ENCODE measurements at places on chromosomes 7 and 10.

GRCh38 chr10:48463318-48464003, 141.4 kb downstream of the ARHGAP22 start:
- no peak for DNase-seq

GRCh38 chr7:85454904-85455303, 268.0 kb upstream of the SEMA3D start:
- no peak for DNase-seq

DNA sequence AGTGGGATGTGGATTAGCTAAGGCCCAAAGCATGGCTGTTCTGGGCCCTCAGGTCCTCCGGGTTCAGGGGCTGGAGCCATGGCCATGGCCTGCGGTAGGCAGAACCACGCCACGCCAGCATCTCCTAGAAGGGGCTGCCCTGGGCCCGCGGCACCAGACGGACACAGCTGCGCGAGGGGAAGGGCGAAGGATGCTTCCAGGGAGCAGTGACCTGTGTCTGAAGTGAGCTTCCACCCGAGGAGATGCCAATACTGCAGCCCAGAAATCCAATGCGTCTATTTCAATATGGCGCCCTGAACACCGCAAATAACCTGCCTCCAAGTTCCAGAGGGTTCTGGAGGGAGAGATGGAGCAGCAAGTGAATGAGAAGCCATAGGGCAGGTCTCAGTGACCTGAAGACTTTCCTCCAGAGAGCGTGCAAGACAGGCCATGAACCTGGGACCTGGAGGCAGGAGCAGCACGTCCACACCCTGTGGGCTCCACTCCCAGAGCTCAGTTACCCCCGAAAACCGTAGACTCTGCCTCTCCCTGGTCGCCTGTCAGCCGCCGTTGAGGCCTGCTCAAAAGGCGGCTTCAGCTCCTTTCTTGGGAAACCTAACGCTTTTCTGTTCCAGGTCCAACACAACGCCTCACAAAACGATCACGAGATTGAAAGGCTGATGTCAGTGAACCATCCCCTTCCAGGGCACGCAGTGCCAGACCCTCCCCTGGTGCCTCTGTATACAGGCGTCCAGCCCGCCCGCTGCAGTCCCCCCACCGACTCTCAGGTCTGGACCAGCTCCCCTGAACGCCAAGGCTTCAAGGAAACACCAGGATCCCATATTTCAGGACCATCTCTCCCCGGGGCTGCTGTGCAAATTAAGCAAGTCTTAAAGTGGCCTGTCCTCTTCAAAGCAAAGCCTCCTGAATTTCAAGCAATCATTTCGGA, 37.4 kb downstream of the AMZ1 start:
- no peak for DNase-seq

DNA sequence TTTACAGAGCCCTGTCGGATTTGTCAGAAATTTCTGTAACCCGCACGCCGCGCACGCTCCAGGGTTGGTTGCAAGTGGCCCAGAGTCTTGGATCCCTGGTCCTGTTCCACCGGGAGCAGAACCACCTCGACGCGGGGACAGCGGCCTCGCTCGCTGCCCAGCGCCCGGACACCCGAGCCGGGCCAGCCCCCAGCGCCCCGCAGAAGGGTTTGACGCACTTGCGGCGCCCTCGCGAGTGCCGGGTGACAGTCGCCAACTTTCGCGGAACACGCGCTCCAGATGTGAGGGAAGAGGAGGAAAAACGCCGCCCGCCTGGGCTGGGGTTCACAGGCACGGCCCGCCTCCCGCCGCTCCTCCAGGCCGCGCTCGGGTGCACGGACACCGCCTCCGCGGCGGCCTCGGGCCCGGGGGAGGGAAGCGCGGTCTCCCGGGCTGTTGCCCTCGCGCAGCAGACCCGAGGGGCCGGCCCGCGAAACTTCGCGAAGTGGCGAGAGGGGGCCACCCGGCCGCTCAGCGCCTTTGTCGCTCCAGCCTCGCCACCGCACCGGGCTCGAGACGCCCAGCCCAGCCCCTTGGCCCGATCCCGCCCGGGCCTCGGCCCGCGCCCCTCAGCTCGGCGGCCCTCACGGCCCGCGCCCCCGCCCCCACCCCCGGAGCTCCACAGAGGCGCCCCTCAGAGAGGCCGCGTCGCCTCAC, 514 bp downstream of the RNF216 start:
- DNase-seq, result no peak

GRCh38 chr7:128810473-128810872, 18.7 kb downstream of the CCDC136 start:
- DNase-seq, result no peak

DNA sequence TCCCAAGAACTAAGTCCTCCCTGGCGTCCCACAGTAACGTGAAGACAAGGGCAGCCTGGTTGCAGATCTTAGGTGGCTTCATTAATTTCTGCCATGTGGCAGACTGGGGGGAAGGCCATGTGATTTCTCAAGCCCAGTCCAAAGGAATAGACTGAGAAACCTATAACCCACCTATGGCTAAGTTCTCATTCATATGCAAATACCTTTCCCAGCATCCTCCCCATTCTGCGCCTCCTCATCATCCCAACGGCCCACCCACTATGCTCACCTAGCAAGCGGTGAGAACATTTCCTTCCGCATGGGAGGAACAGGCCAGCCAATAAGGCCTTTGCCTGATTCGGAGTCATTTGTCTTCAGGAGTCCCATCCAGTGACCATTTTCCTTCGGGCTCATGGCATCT, 8.2 kb upstream of the CLEC2L start:
- DNase-seq, result no peak

- no peak for DNase-seq
These were observed 205.4 kb upstream of the C7orf33 start for GRCh38 chr7:148385009-148385682.

DNA sequence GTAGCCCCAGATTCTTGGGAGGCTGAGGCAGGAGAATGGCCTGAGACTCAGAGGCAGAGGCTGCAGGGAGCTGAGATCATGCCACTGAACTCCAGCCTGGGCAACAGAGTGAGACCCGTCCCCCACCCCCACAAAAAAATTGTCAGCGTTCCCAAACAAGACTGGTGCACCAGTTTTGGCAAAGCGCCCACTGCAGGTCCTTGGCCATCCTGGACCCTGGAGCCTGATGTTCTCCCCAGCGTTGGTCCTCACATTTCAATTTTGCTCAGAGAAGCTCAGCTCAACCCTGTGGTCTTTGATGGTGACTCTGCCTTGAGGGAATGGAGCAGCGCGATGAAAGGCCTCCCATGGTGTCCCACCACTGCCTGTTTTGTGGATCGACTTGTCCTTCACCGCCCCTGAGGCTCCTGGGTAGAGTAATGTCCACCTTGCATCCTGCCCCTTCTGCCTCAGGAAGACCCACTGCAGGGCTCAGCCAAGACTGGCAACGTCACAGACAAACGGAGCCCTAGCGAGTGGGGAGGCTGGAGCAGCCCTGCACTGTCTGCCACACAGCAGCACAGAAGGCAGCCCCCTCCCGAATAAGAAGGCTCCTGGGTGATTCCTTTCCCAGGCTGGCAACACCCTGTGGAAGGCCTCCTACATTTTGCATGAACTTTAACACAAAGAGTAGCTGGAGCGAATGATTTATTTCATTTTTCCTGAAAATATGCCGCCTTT, 410.9 kb downstream of the TCERG1L start:
- DNase-seq, result no peak

GRCh38 chr7:101915000-101915399, 97.6 kb downstream of the CUX1 start:
- DNase-seq, result no peak

DNA sequence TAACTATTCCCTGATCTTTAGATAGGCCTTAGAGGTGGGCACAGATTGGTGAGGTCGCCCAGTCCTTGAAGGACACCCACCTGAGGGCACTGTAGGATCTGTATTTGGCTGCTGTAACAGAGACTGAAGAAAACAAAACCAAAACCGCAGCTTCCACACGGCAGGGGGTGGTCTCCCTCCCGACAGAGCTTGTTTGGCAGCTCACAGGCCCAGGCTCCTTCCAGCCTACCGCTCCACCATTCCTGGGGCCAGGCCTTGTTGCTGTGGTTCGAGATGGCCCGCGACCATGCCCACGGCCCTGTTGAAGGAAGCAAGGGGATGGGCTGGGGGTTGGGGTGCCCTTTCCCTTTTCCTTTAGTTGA, 30.4 kb downstream of the ZNF783 start:
- DNase-seq, result no peak

- peak; percentile 98 for DNase-seq
These were observed at the start of gene TMEM209 for GRCh38 chr7:130205084-130205947. TMEM209 (minus strand) TSS chr7:130205406; CDS start chr7:130205375, 31 bp downstream.

GRCh38 chr10:103140469-103140868, 52.6 kb downstream of the NT5C2 start:
- DNase-seq, result no peak

- no peak for DNase-seq
These were observed 23.2 kb downstream of the CYP26A1 start for GRCh38 chr10:93096901-93097300.

DNA sequence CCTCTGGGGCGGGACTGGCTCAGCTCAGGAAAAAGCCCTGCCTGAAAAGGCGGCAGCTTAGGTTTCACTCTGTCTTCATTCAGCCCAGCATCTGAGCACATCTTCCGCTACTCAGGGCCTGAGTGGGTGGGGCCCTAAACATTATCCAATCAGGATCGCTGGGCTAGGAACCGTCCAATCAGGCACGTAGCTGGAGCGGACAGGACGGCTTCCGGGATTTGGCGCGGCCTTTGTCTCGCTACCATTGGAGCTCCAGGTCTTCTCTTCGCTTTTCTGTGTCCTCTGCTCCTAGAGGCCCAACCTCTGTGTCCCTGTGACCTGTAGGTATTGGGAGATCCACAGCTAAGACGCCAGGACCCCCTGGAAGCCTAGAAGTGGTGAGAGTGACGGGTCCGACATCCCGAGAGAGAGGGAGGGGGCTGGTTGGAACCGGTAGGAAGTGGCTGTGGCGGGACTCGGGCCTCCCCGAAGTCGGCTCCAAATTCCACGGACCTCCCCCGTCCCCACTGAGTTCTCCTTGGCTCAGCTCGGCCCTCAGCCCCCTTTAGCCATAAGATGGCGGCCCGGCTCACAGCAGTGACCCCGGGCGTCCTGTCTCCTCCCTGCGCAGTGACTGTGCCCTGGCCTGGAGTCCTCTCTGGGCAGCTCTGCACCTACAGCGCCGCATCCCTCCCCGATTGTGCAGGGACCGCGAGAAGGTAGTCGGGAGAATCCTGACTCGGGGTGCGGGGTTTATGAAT, 99.1 kb downstream of the ZNF680 start:
- peak; percentile 68 for DNase-seq

GRCh38 chr7:95960706-95961244, 188.4 kb downstream of the DYNC1I1 start:
- DNase-seq, result no peak

- no peak for DNase-seq
These were observed 58.5 kb downstream of the PWWP2B start for GRCh38 chr10:132455441-132455971.

- DNase-seq, result no peak
These were observed 326.9 kb downstream of the KIF20B start for GRCh38 chr10:90028312-90028711.

DNA sequence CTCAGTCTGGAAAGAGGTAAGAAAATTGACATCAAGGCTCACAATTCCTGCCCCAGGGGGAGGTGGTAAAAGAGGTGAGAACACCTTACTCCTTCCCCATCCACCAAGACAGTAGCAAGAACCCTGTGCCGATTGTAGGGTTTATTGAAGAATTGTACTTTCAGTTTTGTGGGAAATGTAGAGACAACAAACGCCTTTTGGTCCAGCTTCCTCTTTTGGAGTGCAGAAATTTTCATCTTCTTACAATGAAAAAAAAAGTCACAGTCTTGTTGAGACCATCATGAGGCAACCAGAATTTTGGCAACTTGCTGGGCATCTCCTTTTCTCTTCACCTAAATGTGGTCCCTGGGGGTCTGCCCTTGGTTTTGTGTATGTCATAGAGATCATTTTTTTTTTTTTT, 217.7 kb downstream of the TMEM178B start:
- DNase-seq, result no peak

GRCh38 chr7:95389516-95389915, 6.7 kb downstream of the PON3 start:
- no peak for DNase-seq

- DNase-seq, result no peak
These were observed 37.7 kb downstream of the NAMPT start for GRCh38 chr7:106246902-106247711.

- DNase-seq, result peak; percentile 82
These were observed 96.4 kb upstream of the CACNA2D1 start for GRCh38 chr7:82539969-82540368.

DNA sequence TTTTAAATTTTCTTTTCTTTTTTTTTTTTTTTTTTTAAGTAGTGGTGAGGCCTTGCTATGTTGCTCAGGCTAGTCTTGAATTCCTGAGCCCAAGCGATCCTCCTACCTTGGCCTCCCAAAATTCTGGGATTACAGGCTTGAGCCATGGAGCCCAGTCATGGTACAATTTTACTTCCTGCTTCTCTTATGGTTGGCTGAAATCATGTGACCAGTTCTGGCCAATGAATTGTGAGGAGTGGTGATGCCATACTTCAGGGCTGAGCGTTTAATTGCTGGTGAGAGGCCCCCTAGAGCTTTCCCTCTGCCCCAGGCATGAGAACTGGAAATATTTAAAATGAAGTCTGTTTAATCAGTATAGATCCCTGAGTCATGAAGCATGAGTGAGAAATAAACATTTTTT, 22.2 kb upstream of the BAIAP2L1 start:
- DNase-seq, result no peak
